ENCODE measurements at places on chromosomes 12 and 14.

- DNase-seq, result no peak
Observed at GRCh38 chr12:51653431-51653830, 62.4 kb downstream of the SCN8A start.

DNA sequence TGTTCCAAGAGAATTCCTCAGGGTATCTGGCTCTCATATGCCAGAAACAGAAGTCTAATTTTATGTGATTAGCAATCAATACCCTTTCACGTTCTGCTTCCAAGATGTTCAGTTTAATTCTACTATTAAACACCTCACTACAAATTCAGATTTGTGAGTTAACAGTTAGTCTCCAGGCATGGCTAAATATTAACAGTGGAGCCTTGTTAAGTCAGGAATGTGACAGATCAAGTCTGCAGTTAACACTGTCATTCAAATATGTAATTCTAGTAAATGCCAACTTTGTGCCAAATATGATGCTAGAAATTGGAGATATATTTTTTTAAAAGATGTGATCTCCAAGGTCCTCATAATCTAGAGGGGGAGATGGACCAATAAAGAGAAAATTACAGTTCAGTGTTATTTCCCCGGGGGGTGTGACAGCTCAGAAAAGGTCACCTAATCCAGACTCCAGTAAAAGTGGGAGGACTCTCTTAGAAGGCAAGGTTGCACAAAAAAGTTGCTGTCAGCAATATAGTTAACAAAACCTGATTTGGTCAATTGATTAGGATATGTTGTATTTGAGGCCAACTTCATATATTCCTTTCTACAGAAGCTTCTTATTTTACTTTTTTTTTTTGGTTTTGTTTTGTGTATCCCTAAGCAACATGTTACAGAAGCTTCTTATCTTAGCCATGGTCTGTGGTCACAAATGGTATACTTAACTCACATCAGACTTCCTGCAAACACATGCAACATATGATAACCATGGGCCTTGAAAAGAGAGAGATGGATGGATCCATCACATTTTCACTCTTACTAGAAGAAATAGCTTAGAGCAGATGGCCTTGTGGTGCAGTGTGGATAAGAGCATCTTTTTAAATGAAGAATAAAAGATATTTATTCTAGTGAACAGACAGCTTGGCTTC lies 18.4 kb upstream of the RNU6-7 start:
- DNase-seq, result no peak

DNA sequence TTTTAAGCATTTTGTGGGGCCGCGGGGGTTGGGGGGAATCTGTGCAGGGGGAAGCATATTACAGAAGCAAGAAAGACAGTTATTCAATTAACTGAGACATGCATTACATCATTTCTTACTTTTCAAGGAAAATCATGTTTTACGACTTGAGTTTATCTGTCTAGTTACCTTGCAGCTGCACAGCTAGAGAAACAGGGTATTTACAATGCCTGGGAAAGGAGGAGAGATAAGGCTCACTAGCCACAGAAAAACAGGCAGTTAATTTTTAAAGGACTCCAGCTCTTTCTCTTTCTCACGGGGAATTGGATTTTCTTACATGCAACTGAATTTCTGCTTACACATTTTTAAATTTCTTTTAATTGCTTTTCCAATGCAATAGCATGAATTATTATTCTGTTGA lies 22.2 kb downstream of the FCF1 start:
- DNase-seq, result no peak

GRCh38 chr12:46342562-46343033 lies 30.0 kb downstream of the SLC38A2 start:
- DNase-seq, result peak; percentile 21

GRCh38 chr14:33686856-33687255 lies 264.0 kb downstream of the EGLN3 start:
- no peak for DNase-seq

DNA sequence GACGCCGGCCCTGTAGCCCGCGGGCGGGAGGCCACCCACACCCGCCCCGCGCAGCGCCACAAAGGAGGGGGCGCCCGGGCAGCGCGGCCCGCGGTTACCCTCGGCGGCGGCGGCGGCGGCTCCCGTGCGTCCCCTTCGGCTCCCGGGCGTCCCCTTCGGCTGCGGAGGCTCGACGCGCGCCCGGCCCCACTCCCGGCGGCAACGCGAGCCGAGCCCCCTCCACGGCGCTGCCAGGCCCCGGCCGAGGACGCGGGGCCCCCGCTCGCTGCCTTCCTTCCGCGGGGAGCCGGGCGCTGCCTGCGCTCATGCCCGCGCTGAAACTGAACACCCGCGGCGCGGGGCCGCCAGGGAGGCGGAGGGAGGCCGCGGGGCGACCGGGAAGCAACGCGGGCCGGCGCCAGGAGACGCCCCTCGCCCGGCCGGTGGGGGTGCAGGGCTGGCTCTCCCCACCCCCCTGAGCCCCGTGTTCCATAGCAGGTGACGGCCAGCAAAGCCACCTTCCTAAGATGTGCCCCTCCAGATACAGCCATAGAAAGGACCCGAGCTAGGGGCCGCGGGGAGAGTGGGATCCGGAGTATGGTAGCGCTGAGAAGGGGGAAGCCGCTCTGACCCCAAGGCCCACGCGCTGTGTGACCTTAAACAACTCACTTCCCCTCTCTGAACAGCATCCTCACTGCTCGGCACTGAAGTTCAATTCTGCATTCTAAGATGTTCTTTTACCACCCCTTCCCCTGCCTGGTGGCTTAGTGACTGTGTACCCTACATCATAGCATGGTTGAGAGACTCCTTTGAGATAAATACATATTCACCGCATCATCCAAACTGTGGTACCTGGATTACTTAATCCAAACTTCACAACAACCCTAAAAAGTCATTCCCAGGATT lies 42.8 kb downstream of the KDM2B start:
- no peak for DNase-seq

DNA sequence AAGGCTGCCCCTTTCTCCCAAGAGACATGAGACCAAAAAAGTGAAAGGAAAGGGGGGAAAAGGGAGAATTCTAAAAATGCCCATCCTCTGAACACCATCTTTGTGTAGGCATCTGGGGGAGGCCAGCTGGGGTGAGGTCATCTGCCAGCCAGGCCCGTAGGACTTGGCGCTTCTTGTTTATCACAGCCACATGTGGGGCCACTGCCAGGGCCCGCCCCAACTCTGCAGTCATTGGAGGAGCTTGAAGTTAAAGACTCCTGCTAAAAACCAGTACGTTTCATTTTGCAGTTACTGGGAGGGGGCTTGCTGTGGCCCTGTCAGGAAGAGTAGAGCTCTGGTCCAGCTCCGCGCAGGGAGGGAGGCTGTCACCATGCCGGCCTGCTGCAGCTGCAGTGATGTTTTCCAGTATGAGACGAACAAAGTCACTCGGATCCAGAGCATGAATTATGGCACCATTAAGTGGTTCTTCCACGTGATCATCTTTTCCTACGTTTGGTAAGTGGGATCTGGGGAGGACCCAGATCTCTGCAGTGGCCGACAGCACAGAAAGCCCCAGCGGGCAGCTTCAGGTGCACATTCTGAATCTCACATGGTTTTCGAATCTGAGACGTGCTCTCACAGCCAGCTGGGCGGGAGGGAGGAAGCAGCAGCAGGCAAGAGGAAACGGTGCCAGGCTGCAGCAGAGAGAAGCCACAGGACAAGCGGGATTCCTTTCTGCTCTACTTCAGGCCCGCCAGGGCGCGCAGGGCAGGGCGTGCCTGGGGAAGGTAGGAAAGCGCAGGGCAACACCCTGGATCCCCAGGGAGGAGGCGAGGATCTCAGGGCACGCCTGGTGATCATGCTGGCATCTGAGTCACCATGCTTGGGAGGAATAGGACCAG lies at the start of gene P2RX7:
Gene P2RX7, plus strand, starts transcription at position 276 of the 881 bp plus-strand sequence. Its CDS starts 95 bp downstream, at position 371.
- peak; percentile 26 for DNase-seq

DNA sequence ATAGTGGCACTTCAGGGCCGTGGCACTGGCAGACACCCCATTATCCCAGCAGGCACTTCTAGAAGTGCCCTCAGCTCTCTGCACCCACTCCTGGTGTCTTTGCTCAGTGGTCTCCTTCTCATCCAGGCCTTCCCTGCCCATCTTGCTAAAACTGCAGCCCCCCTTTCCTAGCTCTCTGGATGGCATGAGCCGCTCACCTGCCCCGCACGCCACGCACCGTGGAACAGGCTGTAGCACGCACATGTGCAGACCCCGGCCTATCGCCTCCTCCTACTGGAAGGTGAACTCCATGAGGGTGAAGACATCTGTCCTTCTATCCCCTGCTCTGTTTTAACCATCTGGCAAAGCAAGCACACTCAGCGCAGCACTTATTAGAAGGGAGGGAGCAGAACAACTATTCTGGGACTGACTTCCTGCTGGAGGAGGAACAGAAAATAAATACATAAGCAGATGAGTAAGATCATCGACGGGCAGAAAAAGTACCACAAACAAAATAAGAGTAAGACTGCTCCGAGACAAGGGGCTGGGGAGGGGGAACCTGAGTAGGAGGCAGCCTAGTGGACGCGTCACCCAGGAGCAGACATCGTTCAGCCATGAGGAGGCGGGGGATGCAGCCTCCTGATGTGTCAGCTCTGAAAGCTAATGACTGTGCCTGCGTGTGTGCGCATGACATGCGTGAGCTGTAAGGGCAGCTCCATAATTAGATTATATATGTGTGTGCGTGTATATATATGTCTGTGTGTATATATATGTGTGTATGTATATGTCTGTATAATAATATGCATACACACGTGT lies 7.8 kb upstream of the FZD10 start:
- DNase-seq, result no peak

- no peak for DNase-seq
Observed at GRCh38 chr12:26198742-26199141, 3.4 kb downstream of the SSPN start.

GRCh38 chr12:7907009-7907408 lies 29.0 kb downstream of the SLC2A3 start:
- no peak for DNase-seq
